ENCODE measurements at places on chromosomes 12 and 14. TPM values are rescaled to one million over a fixed set of nuclear protein-coding genes. Genes with fewer than 3 reads are reported as not detected.

DNA sequence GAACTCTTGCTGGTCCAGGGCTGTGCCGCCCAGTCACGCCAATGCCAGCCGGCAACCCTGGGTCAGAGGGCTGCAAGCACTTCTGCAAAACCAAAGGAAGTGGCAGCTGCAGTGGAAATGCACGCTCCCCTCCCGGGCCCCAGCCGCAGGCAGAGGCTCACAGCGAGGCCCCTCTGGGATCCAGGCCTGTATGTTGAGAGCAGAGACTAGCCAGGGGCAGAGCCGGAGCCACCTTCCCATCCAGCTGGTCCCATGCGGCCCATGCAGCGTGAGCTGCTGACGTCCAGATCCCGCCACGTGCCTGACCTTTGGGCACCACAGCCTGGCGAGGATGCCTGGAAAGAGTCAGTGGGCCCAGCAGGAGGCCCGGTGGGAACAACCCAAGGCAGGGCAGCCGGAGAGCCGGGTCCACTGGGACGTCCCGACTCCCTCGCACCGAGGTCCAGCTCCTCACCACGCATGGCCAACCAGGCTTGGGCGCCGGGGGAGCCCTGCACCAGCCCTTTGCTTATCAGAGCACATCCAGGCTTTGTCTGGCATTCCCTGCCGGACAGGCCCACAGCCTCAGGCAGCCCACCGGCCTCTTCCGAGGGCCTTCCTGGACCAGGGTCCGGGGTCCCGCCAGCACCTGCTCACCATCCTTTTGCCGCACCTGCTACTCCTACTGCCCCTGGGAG is 4.3 kb downstream of the GPR132 start:
- no peak for DNase-seq

DNA sequence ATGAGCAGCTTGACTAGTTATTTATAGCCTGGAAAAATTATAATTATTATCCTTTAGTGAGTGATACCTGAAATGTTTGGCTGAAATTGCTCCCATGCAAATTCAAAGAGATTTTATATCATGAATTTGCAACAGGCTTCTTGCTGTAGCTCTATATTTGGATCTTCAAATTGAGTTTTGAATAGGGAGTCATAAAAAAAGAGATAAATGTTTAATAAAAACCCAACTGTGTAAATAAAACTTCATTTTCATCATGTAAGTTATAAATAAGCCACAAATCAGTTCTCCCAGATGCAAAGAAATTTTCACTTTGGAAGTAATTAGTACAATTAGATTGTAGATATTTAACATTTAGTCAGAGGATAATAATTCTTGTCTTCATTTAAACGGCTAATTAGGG is at the start of gene TAS2R8:
TSS of gene TAS2R8 (minus strand) at position 101 of the 400 bp plus-strand sequence. CDS start 306 bp downstream, outside the sequence.
- DNase-seq: no peak

DNA sequence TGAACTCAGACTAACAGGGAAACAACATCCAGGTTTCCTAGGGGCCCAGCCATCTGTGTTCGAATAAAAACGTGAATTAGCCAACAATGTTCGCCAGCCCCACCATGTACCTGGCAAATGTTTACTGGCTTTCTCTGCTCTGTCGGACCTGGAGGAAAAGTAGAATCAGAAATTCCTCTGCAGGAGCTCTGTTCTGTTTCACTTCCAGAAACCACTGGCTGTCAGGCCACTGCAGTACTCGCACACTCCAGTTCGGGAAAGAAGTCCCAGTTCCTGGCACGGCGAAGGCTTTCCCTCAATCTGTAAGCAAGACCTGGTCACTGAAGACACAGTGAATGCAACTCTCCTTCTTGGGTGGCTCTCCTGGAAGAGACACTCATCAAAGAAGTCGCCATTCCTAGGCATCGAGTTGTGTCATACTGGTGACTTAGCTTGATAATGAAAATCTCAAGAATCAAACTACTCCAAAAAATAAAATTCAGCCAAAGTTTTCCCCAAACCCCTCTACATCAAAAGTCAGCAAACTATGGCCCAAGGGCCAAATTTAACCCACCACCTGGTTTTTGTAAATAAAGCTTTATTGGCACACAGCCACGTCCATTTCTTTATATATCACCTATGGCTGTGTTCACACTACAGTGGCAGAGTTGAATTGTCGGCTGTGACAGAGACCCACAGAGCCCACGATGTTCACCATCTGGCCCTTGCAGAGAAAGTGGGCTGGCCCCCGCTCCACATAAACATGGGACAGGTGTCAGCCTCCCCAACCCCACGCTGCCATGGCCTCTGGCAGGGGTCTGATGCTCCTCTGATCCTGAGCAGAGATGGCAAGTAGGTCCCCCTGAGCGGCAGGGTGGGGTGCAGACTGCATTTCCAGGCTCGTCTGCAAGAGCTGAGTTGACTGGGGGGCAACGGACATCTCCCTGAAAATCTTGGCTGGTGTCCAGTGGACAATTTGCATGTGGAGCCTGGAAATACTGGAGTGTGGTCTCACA is 189.2 kb upstream of the DIO3 start:
- DNase-seq: no peak

- DNase-seq: no peak
These were observed 188.8 kb downstream of the TTC7B start for GRCh38 chr14:90627478-90627877.

DNA sequence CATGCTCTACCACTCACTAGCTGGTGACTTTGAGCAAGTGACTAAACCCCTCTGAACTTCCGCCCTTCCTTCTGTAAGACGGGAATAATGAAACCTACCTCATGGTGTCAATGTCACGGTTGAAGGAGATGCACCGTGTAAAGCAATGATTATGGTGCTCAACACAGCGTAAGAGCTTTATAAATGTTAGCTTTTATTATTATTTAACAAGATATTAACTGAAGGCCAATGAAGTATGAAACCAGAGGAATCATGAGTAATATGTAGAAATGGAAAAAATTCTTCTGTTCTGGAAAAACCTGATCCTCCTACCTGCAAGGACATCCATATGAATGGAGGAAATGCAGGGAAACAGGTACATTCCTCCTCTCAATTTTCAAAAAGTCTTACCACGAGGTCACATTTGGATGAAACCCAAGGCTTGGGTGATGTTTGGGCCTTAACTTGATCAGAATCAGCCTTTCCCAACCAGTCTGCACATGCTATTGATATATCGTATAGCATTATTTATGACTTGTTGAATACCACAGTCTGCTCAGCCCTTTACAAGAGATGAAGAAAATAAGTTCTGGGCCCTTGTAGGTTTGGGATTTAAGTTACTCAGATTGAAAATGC is 166.8 kb upstream of the TBX3 start:
- no peak for DNase-seq

- no peak for DNase-seq
These were observed 936 bp downstream of the TFCP2 start for GRCh38 chr12:51171884-51172514.

DNA sequence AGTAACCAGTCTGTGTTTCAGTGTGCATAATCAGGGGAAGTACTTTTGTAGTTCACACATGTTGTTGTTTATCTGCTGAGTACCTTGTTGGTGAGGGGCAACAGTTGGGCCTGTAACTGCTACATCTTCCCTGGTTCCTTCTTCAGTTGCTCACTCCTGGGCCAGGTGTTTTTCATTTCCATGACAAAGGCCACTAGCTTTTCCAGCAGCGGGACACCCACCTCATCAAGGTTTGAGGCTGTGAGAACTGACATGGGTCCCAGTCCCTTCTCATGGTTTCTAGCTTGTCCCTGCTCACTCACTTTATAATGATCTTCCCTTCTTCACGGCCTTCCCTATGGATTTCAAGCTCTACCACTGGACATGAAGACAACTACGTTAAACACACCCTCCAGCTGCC is 1.5 kb upstream of the NOXRED1 start:
- DNase-seq: no peak

DNA sequence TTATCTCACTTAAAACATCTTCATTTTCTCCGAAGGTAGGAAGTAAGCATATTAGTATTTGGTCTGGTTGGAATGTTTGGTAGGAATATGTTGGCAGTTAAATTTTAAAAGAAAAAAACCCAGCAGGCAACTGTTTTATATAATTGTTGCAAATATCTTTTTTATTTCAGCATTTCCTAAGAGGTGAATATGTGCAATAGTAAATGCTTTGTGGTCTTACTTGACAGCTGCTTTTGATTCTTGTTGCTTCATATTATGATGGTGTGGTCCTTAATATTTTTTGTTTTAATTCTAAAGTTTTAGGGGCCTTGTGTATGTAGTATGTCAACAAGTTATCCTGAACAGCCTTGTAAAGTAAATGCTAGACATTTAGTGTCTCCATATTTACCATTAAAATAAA is 6.3 kb downstream of the TRAFD1 start:
- no peak for DNase-seq

DNA sequence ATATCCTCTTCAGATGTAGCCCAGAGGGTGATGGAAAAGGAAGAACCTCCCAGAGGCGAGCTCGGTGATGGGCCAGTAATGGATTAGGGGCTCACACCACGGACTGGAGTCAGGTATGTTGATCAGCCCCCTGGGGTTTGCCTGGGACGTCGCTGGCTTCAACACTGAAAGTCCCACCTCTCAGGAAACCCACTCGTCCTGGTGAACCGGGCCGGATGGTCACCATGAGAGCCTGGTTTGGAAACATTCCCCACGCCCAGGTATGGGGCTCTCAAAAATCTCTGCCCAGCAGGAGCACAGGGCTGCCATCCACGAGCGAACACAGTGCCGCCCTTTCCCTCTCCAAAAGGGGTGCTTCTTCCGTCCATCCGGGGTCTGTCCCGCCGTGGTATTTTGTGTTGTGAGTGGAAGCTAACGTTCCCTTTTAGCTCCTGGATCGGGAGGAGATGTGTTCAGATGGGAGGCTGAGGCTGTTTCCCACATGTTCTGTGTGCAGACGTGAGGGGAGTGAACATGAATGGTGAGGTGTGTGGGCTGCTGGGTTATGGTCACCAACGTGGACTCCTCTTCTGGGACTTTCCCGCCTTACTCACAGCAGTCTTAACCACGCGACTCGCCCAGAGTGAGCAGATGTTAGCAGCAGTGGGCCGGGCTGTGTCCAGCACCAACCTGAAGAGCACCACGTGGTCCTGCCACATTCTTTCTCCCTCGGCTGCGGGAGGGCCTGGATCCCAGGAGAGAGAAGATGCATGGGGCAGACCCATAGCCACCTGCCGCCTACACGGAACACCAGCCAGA is 139.2 kb downstream of the KIF26A start:
- DNase-seq: no peak

- DNase-seq: no peak
These were observed 10.9 kb downstream of the CLBA1 start for GRCh38 chr14:104996483-104996882.

- no peak for DNase-seq
These were observed 182.8 kb upstream of the ARHGAP5 start for GRCh38 chr14:31894351-31894750.

DNA sequence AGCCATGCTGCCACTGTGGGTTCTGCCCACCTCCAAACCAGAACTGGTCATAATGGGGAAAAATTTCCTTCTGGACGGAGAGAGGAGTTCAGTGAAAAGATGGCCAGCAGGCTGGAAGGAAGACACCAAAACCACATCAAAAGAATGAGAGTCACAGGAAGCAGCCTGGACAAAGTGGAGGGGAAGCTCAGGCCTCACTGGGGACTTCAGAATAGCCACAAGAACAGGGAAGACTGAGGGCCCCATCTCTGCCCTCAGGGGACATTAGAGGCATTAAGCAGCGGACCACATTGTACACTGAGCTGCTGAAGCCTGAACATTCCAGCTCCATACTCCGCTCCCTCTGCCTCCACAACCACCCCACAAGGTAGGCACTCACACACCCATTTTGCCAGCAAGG is 119.6 kb upstream of the COCH start:
- no peak for DNase-seq

GRCh38 chr12:71061451-71061850 is 96.3 kb downstream of the TSPAN8 start:
- no peak for DNase-seq

- no peak for DNase-seq
These were observed 10.5 kb downstream of the ZFP36L1 start for GRCh38 chr14:68782091-68782981.

The FOXN4 gene
- total RNA-seq: not detected

The CCDC38 gene
- not detected for total RNA-seq

The CNIH1 gene
- total RNA-seq: 98.5 TPM

The ENDOU gene
- not detected for total RNA-seq

The MYO1A gene
- 48.5 TPM for total RNA-seq

The RFX4 gene
- total RNA-seq: 0.26 TPM

The RPL10L gene
- not detected for total RNA-seq

The CERS5 gene
- total RNA-seq: 37.9 TPM

The KLRB1 gene
- 6.4 TPM for total RNA-seq

The NEUROD4 gene
- total RNA-seq: not detected

Data from mucosa of gallbladder (tissue), 1 donor.